Foreskin keratinocyte (primary cell): ENCODE measurements at places on chromosomes 1 and 21.

- no peak for DNase-seq
Measured at GRCh38 chr1:83996191-83996590, 2.7 kb downstream of the TTLL7 start.

DNA sequence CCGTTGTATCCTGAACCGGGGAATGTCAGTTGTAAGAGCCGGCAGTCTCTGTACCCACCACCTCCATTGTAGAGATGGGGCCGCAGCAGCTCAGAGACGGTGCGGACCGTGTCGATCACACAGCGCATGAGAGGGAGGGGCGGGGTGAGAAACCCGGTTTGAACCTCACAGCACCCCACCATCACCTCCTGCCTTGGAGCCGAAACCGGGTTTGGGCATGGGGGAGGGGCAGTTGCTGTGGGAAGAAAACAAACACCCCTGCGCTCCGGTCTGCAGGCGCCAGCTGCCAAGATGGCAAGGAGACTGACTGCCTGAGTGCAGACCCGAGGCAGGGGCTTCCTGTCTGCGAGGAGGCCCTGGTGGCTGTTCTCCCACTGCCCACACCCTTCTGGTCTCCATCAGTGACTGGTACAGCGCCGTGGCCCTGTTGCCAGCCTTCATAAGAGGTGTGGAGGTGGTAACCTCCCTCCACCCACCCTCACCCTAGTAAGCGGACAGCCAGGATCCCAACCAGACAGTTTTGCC lies 69.2 kb upstream of the SSBP3 start:
- no peak for DNase-seq

DNA sequence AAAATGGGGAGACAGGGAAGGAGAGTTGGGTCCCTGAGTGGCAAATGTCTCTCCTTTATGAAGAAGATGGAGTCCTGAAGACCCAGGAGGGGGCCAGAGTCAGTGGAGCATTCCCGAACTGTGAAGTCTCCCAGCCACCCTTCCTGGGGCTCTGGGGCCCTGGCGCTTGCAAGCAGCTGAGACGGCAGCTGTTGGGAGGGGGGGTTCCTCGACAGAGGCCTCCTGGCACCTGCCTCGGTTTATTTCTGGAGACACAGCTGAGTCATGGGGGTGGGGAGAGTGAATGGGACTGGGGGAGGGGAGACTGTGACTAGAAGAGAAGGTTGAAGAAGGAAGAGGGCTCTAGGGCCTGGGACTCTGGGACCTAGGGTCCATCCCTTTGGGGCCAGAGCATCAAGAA lies 14.0 kb downstream of the NES start:
- no peak for DNase-seq

GRCh38 chr1:114379987-114380386 lies 131.0 kb downstream of the TRIM33 start:
- DNase-seq, result no peak

DNA sequence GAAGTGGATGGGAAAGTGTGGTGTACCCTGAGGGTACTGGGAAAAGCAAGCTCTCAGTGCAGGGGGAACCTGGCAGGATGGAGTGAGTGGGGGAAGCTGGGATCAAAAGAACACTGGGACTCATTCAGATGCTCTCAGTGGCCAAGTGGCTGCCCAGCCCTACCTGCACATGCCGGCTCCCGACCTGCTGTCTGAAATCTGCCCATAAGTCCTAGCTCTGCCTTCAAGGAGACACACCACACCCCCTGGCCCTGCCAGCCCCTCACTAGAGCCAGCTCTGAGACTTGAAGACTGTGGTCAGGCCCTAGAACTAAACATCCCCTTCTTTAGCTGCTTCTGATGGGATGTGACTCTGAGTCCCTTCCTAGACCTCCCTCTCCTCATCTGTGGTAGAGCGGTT lies 2.2 kb downstream of the TMEM54 start:
- no peak for DNase-seq

DNA sequence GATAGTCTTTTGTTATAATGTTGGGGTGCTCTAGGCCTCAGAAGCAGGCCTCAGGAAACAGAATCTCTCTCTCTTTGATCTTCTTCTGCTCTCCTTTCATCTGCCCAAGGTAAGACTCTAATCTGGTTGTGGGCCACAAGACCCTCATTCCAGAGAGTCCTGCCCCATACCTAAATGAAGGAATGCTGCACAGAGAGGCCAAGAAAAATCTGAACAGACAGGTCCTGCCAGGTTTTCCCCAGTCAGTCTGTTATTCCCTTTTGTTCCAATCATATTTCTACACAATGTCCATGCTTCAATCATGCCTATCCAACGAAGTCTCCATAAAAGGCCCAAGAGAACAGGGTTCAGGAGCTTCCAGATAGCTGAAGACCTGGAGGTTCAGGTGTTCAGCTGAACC lies 7.0 kb upstream of the CFAP45 start:
- DNase-seq, result no peak

DNA sequence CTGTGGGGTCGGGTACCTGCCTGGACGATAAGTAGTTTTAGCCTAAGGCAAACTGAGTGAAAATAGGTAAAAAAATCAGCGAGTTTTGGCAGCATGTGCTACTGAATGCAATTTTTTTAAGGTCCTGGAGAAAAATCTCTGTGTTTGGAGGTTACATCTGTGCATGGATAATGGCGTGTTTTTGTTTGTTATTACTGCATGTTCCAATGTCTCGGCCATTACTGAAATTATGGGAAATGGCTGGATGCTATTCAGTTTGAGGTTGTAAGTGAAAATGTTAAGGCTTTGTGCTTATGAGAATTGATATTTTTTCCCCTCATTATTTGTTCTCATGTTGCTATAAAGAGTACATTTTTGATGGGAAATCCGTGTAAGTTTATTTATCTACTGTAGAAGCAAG lies 441.7 kb downstream of the PRDM2 start:
- DNase-seq, result no peak

DNA sequence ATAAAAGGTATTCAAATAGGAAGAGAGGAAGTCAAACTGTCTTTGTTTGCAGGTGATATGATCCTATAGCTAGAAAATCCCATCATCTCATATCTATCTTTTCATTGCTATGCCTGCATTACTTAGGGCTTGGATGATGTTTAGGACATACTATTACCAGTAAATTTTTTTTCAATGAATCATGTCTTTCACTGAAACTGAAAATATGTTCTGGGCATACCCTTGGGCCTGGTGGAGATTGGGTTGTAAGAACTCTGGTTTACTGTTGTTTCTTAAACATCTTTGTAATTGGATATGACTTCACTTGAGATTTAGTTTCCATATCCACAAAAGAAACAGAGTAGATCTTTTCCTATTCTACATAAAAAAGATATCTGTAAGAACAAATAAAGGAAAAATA lies 502.2 kb upstream of the PRMT6 start:
- DNase-seq, result peak; percentile 50
